ENCODE measurements at places on chromosomes 7 and 10. TPM values are rescaled to one million over a fixed set of nuclear protein-coding genes. Genes with fewer than 3 reads are reported as not detected.

DNA sequence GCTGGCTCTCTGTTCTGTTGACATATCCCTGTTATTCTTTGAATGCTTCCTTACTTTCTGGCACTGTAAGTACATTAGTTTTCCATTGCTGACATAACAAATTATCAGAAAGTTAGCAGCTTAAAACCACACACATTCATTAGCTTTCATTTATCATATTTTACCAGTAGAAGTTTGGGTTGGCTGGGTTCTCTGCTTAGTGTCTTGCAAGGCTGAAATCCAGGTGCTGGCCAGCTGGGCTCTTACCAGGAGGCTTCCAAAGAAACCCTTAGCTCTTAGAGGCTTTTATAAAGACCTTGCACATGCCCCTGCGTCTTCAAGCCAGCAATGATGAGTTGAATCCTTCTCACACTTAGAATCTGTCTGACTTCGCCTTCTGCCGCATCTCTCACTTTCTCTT is 160.6 kb downstream of the MLLT10 start:
- H3K36me3 ChIP-seq = peaks cover 4% of the 10 kb centered on the region
- H3K27me3 ChIP-seq = no peaks in the 10 kb centered on the region
- no peaks in the 10 kb centered on the region for H3K4me1 ChIP-seq
- no peak for DNase-seq

DNA sequence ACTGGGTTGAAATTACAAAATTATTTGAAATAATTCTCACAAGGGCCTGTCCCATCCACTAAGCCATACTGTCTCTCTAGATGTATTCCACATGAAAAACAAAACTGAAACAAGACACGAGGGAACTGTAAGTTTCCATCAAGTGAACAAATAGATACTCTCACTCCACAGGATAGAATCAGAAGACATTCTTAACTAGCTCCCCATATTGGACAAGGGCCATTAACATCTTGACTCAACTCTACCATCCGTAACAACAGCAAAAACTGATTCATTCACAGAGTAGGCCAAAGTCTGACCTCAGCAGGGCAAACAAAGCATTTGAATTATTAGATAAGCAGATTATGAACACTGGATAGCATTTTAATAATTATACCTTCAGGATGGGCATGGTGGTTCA is 29.1 kb downstream of the UBE2H start:
- peaks cover 3% of the 10 kb centered on the region for H3K36me3 ChIP-seq
- DNase-seq = no peak
- no peak overlapping the region for H3K4me3 ChIP-seq
- H3K4me1 ChIP-seq = peaks cover 19% of the 10 kb centered on the region
- peak overlapping the region; percentile 81 for H3K27ac ChIP-seq
- H3K27me3 ChIP-seq = no peaks in the 10 kb centered on the region

GRCh38 chr7:1693991-1694524 is 24.0 kb downstream of the ELFN1 start:
- H3K36me3 ChIP-seq = no peaks in the 10 kb centered on the region
- H3K27me3 ChIP-seq = peaks cover 17% of the 10 kb centered on the region
- no peak overlapping the region for H3K4me3 ChIP-seq
- H3K4me1 ChIP-seq = no peaks in the 10 kb centered on the region
- peak; percentile 58 for DNase-seq
- no peak overlapping the region for H3K27ac ChIP-seq

- DNase-seq = no peak
- H3K4me3 ChIP-seq = no peak overlapping the region
- H3K27ac ChIP-seq = no peak overlapping the region
- H3K36me3 ChIP-seq = no peaks in the 10 kb centered on the region
- no peaks in the 10 kb centered on the region for H3K27me3 ChIP-seq
Observed at GRCh38 chr10:70063418-70064098, 10.9 kb downstream of the MACROH2A2 start.

DNA sequence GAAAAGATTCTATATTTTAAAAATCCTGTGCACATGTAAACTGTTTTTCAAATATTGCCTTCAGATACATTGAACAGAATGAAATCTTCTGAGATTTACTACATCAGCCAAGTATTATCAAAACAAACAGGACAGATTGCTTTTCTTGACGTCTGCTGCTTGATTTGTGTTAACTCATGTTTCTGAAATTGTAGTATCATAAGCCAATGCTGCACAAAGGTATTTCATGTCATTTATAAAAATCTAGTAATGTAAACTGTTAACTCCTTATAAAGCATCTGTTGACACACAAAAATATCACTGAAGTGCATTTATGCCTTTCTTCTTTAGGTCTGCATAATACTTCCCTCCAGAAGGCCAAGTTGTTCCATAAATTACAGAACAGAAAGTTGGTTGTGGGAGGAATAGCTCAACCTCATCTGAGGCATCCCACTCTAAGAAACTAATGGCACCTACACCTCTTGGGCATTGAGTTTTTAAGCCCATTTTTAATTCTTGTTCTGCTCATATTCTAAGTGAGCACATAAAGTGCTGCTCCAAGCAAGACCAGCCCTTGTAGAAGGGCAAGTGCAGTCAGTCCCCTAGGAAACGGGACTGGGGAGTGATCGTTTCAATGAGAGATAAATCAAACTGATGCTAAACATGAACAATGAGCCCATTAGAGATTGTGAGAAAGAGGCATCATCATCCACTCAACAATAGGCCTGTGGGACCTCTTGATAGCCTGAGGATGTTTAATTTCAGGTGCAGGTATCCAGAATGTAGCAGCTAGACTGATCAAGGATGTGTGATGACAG is 28.5 kb downstream of the CAV1 start:
- no peaks in the 10 kb centered on the region for H3K27me3 ChIP-seq
- H3K36me3 ChIP-seq = peaks cover 4% of the 10 kb centered on the region
- H3K4me1 ChIP-seq = no peaks in the 10 kb centered on the region
- H3K4me3 ChIP-seq = no peak overlapping the region
- DNase-seq = no peak
- peak overlapping the region; percentile 33 for H3K27ac ChIP-seq

GRCh38 chr7:28815369-28815927 is 142.7 kb downstream of the TRIL start:
- H3K27me3 ChIP-seq = no peaks in the 10 kb centered on the region
- peaks cover 2% of the 10 kb centered on the region for H3K36me3 ChIP-seq
- no peak overlapping the region for H3K27ac ChIP-seq
- peak; percentile 91 for DNase-seq
- H3K4me1 ChIP-seq = peaks cover 6% of the 10 kb centered on the region
- H3K4me3 ChIP-seq = no peak overlapping the region

GRCh38 chr7:1740214-1740613 is 70.1 kb downstream of the ELFN1 start:
- no peaks in the 10 kb centered on the region for H3K4me1 ChIP-seq
- H3K27me3 ChIP-seq = peaks cover under 1% of the 10 kb centered on the region
- no peak overlapping the region for H3K27ac ChIP-seq
- H3K4me3 ChIP-seq = no peak overlapping the region
- H3K36me3 ChIP-seq = no peaks in the 10 kb centered on the region

DNA sequence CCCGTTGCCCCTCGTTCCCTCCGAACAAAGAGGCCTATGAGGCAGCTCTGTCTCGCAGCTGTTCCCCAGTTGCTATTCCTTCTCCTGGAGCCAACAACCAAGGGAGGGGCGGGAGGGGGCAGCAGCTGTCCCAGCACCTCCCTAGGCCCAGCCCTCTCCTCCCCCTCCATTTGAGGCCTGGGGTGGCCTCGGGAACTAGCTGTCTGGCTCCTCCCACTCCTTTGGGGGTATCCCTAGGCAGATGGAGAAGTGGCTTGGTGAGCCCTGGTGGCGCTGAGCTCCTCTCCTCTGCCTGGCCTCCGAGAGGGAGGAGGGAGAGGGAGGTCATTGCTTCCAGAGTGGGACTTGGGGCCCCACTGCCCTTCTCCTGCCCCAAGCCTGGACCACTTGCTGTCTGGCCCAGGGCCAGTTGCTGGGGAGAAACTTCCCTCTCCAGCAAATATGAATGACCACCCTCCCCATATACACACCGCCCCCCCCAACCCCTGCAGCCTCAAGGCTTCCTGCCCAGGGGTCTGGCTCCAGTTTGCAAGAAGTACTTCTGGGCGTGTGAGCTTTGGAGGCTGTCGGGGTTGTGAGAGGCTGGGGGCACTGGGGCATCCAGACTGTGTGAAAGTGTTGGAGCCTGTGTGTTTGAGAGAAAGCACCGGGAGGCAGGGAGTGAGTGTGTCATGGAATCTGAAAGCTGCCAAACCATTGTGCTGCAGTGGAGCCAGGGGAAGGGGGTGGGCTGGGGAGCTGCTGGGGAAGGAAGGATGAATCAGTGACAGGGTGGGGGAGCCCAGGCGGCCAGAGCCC is 3.1 kb downstream of the FLNC start:
- peaks cover 10% of the 10 kb centered on the region for H3K4me1 ChIP-seq
- no peak overlapping the region for H3K27ac ChIP-seq

DNA sequence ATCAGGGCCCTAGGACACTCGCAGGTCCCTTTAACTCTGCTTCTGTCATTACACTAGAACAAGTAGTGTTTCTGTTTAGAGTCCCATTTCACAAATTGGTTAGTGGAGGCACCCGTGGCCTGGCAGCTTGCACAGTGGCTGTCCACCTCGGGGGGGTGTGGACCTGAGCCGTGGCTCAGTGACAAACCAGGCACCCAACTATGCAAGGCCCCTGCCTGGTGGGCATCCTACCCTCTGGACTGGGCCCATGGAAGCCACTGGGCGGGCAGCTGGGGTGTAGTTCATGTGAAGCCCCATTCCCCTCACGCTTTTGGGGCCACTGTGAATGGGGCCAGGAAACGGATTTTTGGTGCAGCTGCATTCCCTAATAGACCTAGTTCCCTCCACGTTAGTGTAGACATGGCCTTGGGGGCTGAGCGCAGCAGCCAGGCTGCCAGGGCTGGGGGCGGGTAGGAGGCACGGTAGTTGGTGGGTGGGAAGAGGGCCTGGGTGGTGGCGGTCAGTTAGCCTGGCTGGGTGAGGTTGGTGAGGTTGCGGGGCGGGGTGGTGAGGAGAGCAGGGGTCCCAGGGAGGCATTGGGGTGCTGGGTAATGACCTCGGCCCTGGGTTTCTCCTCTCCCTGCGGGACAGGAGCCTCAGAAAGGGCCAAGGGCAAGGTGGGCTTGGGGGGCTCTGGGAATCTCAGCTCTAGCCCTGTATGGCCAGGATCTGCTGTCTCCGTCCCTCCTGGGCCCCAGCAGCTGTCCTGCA is 18.7 kb downstream of the ZNF316 start:
- no peaks in the 10 kb centered on the region for H3K4me1 ChIP-seq
- H3K36me3 ChIP-seq = peaks cover 16% of the 10 kb centered on the region
- H3K4me3 ChIP-seq = no peak overlapping the region

DNA sequence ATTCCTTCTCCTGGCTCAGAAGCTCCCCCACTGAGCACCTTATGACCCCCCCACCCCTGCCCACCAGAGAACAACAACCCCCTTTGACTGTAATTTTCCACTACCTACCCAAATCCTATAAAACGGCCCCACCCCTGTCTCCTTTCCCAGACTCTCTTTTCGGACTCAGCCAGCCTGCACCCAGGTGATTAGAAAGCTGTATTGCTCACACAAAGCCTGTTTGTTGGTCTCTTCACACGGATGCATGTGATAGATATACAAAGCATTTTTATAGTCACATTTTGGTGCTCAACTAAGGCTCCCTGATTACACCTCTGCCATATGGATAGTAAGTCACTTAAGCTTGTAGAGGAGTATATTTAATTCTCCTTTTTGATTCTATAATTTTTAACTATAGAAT is 985.8 kb downstream of the REEP3 start:
- no peaks in the 10 kb centered on the region for H3K27me3 ChIP-seq
- H3K4me3 ChIP-seq = no peak overlapping the region
- no peak overlapping the region for H3K27ac ChIP-seq
- no peak for DNase-seq
- no peaks in the 10 kb centered on the region for H3K4me1 ChIP-seq

DNA sequence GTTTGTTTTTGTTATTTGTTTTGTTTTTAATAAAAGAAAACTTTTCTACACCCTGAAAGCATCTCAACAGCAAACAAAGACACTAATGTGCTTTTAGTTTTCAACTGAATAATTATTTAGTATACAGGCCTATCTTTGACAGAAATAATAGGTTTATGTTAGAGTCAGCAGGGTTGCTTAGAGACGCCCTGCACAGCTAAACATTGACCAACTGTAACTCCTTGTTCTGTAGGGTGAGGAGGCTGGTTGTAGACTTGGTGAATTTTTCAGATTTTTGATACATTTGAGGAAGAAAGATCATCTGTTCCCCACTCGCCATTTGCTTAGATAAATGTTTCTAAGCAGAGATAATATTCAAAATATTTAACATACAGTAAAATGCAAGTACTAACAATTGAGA is 103.1 kb downstream of the CALCR start:
- no peak overlapping the region for H3K4me3 ChIP-seq
- no peak for DNase-seq
- no peaks in the 10 kb centered on the region for H3K4me1 ChIP-seq
- H3K27me3 ChIP-seq = no peaks in the 10 kb centered on the region
- H3K36me3 ChIP-seq = no peaks in the 10 kb centered on the region

- H3K36me3 ChIP-seq = no peaks in the 10 kb centered on the region
- H3K4me1 ChIP-seq = no peaks in the 10 kb centered on the region
Observed at GRCh38 chr10:77915319-77916105, 11.0 kb downstream of the DLG5 start.

- no peaks in the 10 kb centered on the region for H3K4me1 ChIP-seq
- no peaks in the 10 kb centered on the region for H3K27me3 ChIP-seq
- no peaks in the 10 kb centered on the region for H3K36me3 ChIP-seq
- no peak overlapping the region for H3K4me3 ChIP-seq
Observed at GRCh38 chr7:67478066-67478465, 481.4 kb downstream of the TYW1 start.

DNA sequence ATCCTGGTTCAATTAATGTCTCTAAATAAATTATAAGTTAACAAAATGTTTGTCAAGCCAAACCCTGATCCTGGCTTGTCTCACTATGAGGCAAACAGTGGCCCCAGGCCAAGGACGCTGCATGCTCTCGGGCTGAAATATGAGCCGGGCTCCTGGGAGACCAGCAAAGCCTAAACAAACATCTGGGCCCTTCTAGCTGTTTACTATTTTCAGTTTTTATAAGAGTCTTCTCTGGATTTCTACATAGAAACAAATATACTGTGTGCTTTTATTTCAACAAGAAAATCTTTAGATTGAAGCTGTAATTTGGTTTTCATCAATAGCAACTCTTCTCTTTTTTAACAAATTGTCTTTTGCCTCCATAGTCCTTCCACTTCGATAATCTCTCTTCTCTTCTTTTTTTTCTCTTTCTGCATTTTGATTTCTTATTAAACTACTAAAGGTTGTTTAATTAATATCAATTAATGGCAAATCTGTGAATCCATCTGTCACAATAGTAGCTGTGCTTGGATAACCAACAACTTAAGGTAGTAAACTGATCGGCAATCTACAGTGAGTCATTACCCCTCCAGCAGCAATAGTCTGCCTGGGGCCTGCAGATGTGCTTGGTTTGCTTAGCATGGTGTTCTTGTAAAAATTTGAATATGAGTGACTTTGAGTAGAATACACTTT is 83.3 kb upstream of the DNAJC1 start:
- H3K4me1 ChIP-seq = peaks cover 7% of the 10 kb centered on the region
- no peaks in the 10 kb centered on the region for H3K27me3 ChIP-seq
- H3K27ac ChIP-seq = no peak overlapping the region
- DNase-seq = peak; percentile 94
- H3K36me3 ChIP-seq = no peaks in the 10 kb centered on the region

- H3K36me3 ChIP-seq = no peaks in the 10 kb centered on the region
- no peak overlapping the region for H3K27ac ChIP-seq
- H3K4me1 ChIP-seq = peaks cover 8% of the 10 kb centered on the region
- no peak for DNase-seq
Observed at GRCh38 chr7:363626-364025, 73.7 kb downstream of the FOXL3 start.

TMEM196 gene
- total RNA-seq = not detected

DTX2 gene
- total RNA-seq = 18.5 TPM

SFXN3 gene
- 95.8 TPM for total RNA-seq
